ENCODE measurements at places on chromosomes 6 and 20.

DNA sequence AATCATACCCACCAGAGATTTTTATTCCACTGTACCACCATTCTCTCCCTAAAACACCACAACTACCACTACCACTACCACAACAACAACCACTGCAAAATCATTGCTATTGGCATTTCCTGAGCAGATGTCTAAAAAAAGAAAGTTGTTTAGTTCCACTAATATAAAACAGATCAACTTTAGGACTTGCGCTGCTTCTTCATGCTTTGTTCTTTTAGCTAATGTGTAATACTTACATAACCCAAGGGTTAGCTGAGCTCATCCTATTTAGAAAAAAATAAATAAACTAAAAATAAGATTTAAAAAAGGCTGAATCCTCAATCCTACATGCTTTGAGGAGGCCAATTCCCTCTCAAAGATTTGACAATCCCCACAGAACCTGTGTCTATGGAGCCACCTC lies 11.4 kb downstream of the IYD start:
- no peak for DNase-seq

GRCh38 chr6:45367999-45368398 lies 9.7 kb downstream of the SUPT3H start:
- DNase-seq = no peak

DNA sequence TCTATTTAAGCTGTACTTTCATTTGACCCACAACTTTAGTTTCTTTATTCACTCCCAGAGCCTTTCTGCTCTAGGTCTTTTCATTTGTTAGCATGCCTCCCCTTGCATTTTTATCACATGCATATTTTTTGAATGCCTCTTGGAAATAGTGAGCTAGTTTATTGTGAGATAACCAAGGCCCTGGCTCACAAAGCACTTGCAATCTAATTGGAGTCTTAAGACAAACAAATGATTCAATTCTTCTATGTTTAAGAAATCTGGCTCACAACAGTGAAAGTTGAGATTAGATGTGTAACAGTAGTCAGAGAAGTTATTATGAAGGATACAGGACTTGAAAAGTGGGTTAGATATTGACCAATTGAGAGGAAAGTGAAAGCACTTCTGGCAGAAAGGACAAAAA lies 173.4 kb downstream of the MOXD1 start:
- DNase-seq = no peak

GRCh38 chr6:144725736-144726522 lies 440.8 kb downstream of the UTRN start:
- DNase-seq = peak; percentile 2

DNA sequence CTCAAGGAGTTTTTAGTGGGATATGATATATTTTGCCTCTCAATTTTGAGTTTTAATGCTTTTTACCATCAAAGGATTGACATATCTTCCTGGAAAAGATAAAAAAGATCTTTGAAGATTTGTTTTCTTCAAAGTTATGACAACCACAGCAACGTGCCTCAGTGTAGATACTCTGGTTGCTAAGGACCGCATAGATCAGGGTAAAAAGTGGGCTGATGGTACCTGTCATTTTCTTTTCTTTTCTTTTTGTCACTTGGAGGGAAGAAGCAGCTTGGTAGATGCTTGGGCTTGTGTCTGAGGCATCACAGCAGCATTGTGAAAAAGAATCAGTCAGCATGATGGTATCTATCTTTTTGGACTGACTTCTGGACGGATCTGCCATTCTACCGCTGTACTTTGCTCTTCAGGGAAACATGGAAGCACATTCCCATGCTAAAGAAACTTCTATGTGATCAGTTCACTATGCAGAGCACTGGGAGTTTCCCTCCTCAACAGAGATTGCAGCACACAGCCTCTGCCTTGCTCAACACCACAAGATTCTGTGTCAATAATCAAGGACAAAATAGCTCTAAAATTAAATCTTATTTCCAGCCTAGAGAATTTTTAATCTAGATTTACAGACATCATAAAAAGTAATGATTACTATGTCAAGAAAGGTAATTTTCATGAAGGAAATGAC lies 54.8 kb upstream of the SGK1 start:
- DNase-seq = no peak

- DNase-seq = no peak
Measured at GRCh38 chr6:104700371-104701185, 159.1 kb downstream of the HACE1 start.

GRCh38 chr6:37987559-37987958 lies 168.0 kb downstream of the ZFAND3 start:
- DNase-seq = no peak

DNA sequence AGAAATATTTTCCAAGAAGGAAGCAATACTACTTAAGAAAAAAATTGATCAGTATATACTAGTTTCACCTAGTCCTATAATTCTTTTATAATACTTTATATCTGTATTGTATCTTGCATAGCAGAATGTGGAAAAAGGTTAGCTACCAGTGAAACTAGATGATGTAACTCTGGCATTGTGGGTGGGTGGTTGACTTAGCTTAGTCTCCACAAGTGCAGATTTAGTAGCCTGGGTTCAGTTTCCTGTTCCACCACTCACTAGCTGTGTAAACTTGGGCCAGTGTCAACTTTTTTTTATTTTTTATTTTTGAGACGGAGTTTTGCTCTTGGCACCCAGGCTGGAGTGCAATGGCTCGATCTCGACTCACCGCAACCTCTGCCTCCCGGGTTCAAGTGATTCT lies 2.0 kb downstream of the MUC21 start:
- DNase-seq = no peak

DNA sequence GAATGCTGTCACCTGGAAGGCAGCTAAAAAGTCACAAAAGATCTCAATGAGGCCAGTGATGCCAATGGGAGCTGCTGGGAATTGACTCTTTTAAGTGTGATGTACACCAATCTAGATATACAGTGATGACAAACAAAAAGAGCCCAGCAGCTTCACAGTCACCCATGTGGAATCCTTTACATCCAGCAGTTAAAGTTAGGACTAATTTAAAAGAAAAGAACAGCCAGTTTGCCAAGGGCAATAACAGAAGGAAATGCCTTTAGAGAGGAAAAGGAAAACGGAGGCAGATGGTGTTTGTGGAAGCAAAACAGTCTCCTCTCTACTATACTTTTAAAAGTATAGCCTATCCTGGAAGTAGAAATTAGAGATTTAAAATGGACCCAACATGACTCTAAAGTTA lies 873.5 kb downstream of the EPHA7 start:
- DNase-seq = no peak

- no peak for DNase-seq
Measured at GRCh38 chr6:155330922-155331321, 16.6 kb upstream of the TFB1M start.

GRCh38 chr6:120700001-120700400 lies 634.3 kb downstream of the TBC1D32 start:
- no peak for DNase-seq

GRCh38 chr6:68651011-68651985 lies 16.2 kb downstream of the ADGRB3 start:
- DNase-seq = no peak

GRCh38 chr20:53491462-53491861 lies 102.2 kb downstream of the ZNF217 start:
- DNase-seq = no peak

- DNase-seq = no peak
Measured at GRCh38 chr6:91161246-91161645, 574.4 kb upstream of the MAP3K7 start.

DNA sequence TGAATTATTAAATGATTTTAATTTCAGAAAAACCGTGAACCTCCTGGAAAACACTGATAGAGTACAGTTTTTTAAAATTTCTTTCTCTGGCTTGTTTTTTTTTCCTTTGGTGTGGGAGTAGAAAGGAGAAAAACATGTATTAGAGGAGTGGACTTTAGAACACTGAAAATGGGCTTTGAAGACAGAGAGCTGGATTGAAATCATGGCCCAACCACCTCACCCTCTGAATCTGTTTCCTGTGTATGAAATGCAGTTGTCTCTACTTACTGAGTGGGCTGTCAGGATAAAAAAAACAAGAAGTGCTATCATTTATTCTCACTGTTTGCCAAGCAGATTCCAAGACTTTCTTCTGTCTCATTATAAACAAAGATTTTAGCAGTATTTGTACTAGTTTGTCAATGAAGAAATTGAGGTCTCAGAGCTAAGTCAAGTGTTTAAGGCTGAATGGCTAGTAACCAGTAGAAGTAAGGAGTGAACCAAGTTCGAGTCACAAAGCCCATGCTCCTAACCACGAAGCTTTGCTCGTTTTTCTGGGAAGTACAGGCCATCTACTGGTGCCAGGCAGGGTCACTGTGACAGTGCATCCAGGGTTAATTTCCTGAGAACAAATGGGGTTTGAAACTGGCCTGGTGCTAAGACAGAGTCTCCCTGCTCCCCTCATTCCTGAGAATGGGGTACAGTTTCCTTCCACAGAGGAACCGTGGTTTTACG lies 256.4 kb downstream of the TMEM242 start:
- DNase-seq = no peak

- no peak for DNase-seq
Measured at GRCh38 chr20:21677781-21678180, 27.7 kb upstream of the PAX1 start.

- no peak for DNase-seq
Measured at GRCh38 chr20:58682656-58683531, 9.7 kb upstream of the NPEPL1 start.

DNA sequence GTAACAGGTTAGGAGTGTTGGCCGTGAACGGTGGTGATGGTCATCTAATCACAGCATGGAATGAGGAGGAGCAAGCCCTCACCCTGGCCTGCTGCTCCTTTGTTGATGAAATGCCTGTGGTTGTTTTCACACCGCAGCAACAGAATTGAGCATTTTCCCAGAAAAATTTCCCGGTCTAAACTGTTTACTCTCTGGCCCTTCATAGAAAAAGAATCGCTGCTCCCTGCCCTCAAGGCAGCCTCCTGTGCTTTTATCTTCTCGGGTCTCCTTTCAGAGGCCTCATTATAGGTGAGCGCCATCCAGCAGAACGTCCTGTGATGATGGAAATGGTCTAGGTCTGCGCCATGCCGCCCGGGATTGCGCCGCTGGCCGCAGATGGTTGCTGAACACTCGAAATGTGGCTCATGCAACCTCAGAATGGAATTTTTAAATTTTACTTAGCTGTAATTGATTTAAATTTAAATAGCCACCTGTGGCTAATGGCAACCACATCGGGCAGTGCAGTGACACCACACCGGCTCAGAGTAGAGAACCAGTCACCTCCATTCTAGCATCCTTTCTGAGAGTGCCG lies 30.2 kb downstream of the PHACTR3 start:
- DNase-seq = no peak

GRCh38 chr6:1009103-1009502 lies 302.8 kb upstream of the FOXQ1 start:
- DNase-seq = no peak

- no peak for DNase-seq
Measured at GRCh38 chr6:45990162-45990561, 25.5 kb downstream of the CLIC5 start.

GRCh38 chr6:8057263-8057662 lies 6.9 kb downstream of the BLOC1S5 start:
- no peak for DNase-seq

GRCh38 chr6:4592026-4592425 lies 184.2 kb upstream of the CDYL start:
- DNase-seq = no peak

DNA sequence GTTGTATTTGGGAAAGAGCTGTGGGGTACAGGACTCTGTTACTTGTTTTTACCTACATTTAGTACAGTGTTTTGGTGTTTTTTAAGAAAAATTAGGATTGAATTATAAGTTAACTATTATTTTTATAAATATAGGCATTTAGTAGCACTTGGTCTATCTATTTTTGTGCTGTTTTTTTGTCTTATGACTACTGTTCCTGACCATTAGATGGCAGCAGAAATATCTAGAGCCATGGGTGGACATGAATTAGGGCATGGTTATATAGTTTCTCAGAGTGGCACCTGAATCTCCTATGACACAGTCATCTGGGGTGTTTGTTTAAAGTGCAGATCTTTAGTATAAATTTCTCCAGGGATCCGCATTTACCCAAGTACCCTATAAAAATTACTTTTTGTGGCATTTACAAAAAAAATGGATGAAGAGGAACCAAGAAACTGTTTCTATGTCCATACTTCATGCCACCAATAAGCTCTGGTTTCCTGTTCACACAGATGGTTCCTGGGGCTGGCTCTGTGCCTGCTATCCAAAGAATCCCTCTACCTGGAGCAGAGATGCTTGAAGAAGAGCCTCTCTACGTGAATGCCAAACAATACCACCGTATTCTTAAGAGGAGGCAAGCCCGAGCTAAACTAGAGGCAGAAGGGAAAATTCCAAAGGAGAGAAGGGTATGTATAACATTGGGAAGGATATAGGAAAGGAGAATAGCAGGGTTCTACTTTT lies 19.8 kb downstream of the NFYA start:
- DNase-seq = no peak

DNA sequence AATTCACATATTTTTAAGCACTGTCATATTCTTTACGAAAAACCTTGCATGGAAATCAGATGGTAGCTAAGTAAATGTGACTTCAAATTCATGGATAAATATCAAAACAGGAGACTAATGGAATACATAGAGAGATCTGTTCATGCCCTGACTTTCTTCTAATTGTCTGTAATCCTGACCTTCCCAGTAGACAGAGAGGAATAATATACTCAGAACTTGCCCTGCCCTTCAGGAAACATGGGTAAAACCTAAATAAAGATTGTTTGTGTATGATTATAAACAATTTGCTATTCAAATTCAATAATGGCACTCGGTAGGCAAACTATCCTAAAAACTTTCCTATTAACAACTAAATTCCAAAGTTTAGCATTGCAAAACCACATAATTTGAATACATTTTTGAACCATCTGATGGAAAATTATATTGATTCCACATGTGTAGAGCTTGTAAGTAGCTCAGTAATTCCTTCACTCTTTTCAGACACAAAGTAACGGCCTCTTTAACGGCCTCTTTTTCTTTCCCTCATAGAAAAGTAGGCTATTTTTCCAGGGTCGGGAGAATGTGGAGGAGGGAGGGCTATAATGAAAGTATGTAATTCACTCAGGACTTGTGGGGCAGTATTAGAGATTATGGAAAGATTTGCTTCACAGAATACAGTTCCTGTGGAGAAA lies 227.6 kb downstream of the ALDH8A1 start:
- DNase-seq = no peak

DNA sequence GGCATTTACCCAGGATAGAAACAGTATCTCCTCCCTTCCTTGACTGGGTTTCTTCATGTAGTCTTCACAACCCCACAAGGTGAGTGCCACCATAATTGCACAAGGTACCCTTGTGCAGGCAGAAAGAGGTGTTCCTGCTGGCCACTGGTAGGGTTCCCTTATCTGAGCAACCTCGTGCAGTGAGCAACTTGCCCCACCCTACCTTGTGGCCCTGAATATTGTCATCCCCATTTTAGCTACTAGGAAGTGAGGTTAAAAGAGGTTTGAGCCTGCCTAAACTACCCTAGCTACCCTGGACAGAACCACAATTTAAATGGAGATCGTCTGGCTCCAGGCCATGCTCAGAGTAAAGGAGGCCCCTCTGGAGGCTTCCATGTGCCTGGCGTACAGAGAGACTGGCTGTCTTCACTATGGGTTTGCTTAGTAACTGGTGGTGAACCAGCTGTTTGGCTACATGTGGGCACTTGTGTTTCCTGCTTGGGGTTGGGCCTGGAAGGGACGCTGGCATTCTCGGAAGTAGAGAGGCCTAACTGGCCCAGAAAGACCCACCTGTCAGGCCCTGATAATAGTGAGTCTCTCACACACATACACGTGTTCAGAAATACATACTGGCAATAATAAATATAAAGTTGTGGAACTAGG lies 148.8 kb downstream of the LRFN2 start:
- no peak for DNase-seq

- DNase-seq = no peak
Measured at GRCh38 chr20:6651016-6651415, 116.5 kb upstream of the BMP2 start.

GRCh38 chr20:38827770-38828281 lies 22.3 kb downstream of the PPP1R16B start:
- DNase-seq = no peak

Measured in stimulated activated CD8-positive, alpha-beta memory T cell treated with anti-CD3 and anti-CD28 coated beads, Interleukin-7, amount 100 ng/mL, for 1 hour (primary cell).